ENCODE measurements at places on chromosomes 12 and 14.
A peak's percentile ranks its signal among the peaks of the same experiment; 100 is the strongest.

DNA sequence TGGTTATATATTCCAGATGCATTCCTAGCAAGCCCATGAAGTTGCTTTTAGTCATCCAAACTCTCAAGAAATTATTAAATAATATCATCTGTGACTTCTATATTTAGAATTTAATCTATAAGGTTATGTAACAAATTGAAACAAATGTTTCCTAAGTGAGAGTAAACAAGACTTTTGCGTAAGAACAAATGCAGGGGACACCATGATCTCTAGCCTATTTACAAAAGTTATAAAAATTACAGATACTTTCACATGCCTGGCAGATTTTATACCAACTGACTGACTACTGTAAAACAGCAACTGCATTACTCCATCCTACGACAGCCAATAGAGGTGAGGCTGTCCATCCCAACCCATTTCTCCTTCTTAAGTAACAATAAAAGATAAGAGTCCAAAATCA, 20.4 kb upstream of the DIO2 start:
- no peak for DNase-seq

DNA sequence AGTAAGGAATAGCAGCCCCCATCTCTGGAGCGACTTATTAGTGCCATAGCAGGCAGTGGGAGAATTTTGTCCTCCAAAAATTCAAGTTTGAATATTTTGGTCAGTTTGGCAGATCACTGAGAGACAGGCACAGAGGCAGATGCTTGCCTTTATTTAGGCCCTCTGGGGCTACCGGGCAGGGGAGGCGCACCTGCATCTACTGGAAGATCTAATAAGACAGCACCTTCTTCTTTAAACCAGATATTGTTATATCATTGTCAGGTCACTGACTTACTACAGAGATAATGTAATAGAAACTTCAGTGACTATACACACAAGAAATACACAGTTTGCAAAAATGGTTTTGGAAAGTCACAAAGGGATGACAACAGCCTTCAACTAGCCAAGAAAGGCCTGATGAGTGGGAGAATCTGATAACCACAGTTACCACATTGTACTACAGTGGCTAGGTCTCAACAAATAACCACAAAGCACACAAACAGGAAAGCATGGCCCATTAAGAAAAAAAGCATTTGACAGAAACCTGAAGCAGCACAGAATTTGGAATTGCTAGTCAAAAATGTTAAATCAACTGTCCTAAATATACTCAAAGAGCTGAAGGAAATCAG, 56.8 kb downstream of the CDK17 start:
- DNase-seq = peak; percentile 67

GRCh38 chr12:90062799-90063198, 354.2 kb upstream of the ATP2B1 start:
- no peak for DNase-seq

DNA sequence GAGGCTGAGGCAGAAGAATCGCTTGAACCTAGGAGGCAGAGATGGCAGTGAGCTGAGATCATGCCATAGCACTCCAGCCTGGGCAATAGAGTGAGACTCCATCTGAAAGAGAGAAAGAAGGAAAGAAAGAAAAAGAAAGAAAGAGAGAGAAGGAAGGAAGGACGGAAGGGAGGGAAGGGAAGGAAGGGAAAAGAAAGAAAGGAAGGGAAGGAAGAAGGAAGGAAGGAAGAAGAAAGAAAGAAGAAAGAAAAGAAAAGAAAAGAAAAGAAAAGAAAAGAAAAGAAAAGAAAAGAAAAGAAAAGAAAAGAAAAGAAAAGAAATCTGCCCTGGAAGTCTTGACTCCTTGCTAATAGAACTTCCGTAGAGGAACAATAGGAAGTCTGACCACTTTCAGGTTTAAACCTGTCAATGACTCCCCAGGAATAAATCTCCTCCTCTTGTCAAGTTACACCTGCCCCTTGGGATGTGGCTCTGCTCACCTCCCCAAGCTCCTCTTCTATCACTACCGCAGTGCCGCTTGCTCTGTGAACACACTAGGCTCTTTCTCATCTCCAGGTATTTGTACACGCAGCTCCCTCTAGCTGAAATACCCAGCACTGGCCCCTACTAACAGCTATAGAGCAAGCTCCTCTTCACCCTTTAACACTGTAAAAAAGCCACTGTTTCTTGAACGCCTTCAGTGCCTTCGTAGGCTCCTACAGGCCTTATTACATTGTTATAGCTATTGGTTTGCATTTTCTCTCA, 773.1 kb upstream of the TBX3 start:
- DNase-seq = no peak

- DNase-seq = peak; percentile 10
Observed at GRCh38 chr12:90858252-90858651, 96.7 kb downstream of the CCER1 start.

- peak; percentile 57 for DNase-seq
Observed at GRCh38 chr12:109943811-109944210, 43.7 kb downstream of the TCHP start.

DNA sequence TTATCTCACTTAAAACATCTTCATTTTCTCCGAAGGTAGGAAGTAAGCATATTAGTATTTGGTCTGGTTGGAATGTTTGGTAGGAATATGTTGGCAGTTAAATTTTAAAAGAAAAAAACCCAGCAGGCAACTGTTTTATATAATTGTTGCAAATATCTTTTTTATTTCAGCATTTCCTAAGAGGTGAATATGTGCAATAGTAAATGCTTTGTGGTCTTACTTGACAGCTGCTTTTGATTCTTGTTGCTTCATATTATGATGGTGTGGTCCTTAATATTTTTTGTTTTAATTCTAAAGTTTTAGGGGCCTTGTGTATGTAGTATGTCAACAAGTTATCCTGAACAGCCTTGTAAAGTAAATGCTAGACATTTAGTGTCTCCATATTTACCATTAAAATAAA, 6.3 kb downstream of the TRAFD1 start:
- no peak for DNase-seq

- no peak for DNase-seq
Observed at GRCh38 chr12:53980104-53980801, 4.7 kb upstream of the HOXC10 start.

DNA sequence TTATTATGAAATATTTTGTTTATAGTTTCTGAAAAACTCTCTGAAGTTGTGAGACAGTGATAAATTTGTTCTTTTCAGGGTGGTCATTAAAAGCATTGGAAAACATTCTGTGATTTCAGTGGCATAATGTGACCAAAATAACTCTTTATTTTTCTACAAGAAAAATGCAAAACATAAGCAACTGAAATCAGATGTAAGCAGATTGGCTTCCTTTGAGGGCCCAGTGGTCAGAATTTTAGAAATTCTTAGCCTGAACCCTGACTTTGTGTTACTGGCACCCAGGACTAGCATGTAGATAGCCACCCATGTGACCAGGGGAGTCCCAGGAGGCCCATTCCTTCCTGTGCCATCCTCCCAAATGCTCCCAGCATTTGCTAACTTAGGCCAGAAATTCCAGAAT, 145.6 kb upstream of the SLC38A2 start:
- DNase-seq = no peak

- DNase-seq = peak; percentile 55
Observed at GRCh38 chr14:31843361-31844091, 233.6 kb upstream of the ARHGAP5 start.

All from iris pigment epithelial cell (primary cell).